SHP77 (cell line): ENCODE measurements at places on chromosomes 2 and 18.

DNA sequence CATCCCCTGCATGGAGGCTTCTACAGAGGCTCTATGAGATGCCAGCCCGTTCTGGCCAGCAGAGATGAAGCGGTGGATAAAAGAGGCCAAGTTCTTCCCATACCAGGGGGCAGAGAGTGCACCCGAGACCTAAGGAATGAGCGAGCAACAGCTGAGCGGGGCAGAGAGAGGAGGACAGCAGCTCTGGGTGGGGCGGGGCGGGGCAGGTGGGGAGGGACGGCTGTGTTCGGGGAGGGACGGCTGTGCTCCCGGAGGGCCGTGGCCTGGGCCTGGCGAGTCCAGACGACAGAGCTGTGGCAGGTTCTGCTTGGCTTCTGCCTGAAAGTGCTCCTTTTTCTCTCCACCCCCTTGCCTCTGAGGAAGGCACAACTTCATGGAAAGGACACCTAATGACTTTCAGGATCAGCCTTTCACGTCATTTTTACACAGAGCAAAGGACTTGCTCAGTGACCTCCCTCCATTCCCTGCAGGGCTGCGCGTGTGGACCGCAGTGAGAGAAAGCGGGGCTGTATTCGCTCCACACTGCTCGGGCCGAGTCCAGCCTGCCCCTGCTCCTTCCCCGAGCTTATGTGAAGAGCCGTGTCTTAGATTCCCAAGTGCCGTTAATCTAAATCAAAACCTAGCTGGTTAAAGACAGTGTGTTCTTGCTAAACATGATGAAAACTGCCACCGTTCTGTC lies 232.9 kb downstream of the HDAC4 start:
- DNase-seq = no peak

- DNase-seq = no peak
Observed at GRCh38 chr2:6143812-6144211, 451.6 kb downstream of the SOX11 start.

- DNase-seq = no peak
Observed at GRCh38 chr2:67534745-67535144, 137.6 kb downstream of the ETAA1 start.

- DNase-seq = no peak
Observed at GRCh38 chr2:27798948-27799645, 27.6 kb downstream of the MRPL33 start.

DNA sequence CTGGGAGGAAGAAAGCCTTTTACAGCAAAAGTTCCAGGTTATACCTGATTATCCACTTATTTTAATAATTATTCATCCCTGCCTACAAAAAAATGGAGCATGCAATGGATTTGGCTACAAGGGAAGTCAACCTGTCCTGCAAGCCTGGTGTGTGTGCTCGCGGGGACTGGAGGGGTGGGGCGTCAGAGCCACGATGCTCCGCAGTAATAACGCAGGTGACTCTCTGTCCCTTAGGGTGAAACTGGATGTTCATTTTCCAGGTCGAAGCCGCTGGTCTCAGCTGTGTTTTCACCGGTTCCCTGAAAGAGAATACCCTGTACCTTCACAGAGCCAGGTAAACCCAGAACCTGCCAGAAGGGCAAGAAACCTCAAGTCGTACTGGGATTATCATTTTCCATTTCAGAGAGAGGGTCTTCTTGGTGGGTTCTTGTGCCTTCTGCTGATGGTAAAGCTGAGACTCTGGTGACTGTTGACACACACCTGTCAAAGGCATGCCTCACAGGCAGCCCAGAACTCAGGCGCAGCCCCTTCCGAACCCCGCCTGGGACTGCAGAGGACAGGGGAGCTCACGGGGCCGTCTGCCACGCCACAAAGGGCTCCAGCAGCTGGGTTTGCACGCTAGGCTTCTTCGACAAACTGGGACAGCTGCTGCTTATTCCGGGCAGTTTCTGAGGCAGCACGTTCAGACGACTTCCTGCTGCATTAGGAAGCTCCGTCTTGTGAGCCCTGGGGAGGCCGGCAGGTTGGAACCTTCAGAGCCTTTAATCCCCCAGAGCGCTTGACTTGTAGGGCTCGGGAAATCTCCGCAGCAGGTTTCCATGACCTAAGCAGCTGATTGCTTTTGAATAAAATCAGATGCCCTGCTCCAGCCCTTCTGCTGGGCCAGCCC lies 58.6 kb downstream of the KCNG2 start:
- peak; percentile 76 for DNase-seq

DNA sequence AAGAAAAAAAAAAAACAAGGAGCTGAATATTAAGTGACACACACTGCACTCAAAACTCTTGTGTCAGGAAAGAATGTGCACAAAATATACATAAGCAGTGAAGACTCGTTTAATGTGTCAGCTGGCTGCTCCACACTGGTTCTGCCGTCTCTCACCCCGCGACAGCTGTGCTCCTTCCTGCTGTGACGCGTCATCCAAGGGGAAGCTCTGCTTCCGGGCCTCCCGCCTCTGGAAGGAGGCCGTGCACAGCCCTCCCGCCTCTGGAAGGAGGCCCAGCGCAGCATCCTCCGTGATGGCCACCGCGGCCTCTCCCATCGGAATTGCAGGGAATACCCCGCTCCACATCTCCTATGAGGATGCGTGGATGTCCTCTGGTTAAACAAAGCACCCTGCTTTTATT lies 151.0 kb downstream of the HDAC4 start:
- peak; percentile 51 for DNase-seq

- no peak for DNase-seq
Observed at GRCh38 chr2:14454202-14454601, 178.3 kb upstream of the LRATD1 start.

GRCh38 chr2:235695602-235695895 lies 201.7 kb downstream of the AGAP1 start:
- DNase-seq = no peak

DNA sequence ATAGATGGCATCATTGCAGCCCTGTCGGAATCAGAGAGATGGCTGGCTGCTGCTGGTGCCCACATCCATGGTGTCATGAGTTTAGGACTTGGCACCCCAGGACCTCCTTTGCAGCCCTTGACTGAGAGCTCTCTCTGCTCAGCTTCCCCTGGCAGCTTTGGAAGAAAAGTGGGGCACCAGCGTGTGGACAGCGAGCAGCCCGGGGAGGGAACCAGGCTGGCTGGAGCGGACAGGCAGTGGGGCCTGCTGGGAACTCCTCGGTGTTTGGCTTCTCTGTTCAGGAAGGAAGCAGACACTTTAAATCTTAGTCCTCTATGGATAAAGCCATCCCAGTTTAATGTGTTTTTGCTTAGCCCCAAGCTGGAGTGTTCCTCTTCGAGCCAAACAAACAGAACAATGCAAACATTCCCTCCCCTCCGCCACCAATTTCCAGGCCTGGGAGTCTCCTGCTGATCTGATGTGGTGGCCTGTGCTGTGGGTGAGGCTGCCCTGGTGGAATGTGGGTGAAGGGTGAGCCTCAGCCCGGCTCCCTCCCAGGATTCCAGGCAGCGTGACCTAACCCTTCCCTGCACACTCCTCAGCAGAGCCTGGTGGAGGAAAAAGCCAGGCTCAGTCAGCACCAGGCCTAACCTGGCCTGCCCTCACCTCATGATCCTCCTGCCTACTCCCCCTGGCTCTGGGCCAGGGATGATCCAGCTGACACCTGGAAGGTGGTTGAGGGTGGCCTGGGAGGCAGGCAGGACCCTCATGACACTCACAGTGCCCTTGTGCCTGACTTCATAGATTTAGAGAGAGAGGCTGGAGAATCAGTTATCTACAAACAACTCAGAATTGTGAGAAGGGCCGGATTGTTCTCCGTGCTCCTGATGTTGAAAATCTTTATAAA lies 21.6 kb upstream of the ITGB6 start:
- DNase-seq = no peak

DNA sequence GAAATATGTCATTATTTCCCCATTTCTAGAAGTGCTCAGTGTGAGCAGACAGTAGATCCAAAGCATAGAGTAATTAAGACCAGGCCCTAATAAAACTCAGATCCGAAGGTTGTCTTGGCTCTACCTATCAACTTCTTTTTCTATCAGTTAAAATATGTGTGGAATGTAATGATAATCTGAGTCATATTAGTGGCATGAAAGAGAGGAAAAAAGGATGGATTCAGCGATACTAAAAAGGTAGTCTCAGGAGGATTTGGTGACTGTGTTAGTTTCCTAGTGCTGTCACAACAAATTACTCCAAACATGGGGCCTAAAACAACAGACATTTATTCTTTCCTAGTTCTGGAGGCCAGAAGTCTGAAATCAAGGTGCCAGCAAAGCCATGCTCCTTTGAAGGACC lies 103.7 kb upstream of the NABP1 start:
- DNase-seq = no peak

- no peak for DNase-seq
Observed at GRCh38 chr2:237128026-237128703, 42.5 kb downstream of the COPS8 start.

DNA sequence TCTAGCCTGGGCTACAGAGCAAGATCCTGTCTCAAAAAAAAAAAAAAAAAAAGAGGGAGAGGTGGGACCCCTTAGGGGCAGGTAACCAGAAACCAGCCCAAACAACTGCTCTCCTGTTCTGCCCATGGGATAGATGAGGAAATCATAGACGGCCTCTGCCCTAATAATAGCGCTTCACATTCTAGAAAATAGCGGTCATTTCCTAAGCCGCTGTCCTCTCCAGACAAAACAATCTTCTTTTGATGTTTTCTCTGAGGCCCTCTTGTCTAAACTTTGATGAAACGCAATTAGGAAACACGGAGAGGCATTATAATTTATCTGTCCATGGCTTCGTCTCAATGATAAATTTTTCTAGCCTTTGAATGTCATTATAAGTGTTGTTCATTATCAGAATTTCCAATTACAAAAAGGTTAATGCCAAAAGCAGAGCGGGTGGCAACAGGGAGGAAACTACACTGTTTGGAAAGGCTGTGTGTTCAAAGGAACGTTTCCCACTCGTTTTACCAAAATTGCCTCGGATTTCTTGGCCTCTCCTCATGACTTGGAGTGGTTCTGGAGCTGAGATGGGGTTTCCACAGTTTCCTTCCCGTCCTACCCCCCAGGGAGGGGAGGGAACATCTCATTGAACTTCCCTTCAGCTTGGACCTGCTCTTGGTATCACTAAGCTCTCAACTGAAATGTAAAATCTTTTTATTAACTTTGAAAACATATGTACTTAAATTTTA lies 151.6 kb upstream of the ZNF236 start:
- DNase-seq = no peak

GRCh38 chr2:64651590-64651989 lies 2.1 kb downstream of the SERTAD2 start:
- DNase-seq = no peak

DNA sequence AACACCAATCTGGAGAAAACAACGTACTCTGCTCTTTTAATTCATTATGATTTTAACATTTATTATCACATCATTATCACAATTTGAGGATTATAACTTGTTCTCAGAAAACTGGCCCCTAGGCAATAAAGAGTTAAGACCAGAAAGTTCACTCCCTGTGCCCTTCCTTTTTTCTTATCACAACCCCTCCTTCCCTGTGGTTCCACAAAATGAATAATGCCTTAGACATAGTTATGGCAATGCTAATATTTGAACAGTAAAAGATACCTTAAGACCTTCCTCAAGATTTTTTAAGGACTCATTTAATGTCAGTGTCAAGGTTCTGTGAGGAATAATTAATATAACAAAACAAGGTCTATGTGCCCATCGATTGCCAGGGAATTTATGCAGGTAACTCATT lies 596.2 kb downstream of the ARHGAP15 start:
- no peak for DNase-seq

- DNase-seq = no peak
Observed at GRCh38 chr2:203637471-203638167, 68.8 kb upstream of the CD28 start.

DNA sequence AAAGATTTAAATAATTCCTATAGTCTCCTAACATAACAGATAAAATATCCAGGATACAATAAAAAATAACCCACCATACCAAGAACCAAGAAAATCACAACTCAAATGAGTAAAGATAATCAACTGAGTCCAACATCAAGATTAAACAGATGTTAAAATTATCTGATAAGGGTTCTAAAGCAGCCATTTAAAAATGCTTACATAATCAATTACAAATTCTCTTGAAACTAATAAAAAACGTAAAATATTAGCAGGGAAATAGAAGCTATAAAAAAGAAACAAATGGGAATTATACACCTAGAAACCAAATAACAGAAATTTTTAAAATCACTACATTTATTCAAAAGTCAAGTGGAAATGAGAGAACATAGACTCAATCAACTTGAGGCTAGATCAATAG lies 297.7 kb upstream of the RAB6C start:
- DNase-seq = no peak

DNA sequence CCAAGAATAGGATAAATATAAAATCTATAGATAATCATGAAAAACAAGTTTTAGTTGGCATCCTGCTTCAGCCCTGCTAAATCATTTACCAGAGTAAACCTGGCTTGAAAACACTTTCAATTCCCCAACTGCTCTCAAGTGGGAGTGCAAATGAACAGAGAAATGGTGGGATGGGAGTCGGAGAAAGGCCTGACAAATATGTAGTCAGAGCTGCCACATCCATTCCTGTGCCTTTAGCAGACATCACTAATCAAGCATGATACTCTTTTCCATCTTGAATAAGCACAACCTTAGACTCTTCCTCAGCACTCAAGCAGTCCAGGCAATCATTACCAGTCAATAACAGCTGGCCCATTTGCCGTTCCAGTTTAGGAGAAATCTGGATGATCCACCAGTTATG lies 101.3 kb downstream of the ANKRD44 start:
- no peak for DNase-seq

DNA sequence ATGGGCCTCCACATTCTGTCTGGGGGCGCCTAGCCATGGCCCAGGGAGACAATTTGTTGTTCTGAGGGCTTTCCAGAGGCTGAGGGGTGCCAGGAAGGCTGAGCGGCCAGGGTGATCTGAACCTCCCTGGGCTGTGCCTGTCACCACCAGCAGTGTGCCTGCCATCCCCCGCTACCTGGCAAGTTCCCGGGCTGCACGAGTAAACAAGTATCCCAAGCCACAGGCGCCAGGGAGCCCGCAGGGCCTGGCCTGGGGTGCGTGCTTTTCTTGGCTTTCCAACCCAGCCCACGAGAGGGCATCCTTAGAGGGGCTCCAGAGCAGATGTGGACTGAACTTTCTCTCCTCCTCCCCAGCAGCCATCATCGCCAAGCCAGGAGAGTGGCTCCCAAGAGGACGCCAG lies 35.1 kb upstream of the B3GNT7 start:
- no peak for DNase-seq
